Stimulated activated CD4-positive, alpha-beta T cell treated with anti-CD3 and anti-CD28 coated beads, Interleukin-1b, Interleukin-23, amount 100 ng/mL, for 24 hours (primary cell): ENCODE measurements at places on chromosomes 6 and 20.

- no peak for DNase-seq
These were observed 67.1 kb upstream of the MYLIP start for GRCh38 chr6:16061818-16062217.

DNA sequence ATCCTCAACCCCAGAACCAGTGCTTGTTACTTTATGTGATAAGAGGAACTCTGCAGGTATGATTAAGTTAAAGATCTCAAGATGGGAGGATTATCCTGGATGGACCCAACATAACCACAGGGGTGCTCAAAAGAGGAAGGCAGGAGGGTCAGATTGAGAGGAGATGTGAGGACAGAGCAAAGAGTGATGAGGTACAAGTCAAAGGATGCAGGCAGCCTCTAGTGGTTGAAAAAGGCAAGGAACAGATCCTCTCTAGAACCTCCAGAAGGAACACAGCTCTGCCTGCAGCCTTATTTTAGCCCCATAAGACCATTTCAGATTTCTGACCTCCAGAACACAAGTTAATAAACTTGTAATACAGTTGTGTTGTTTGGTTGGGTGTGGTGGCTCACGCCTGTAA, 41.2 kb downstream of the PDSS2 start:
- DNase-seq: no peak

- DNase-seq: no peak
These were observed 19.0 kb downstream of the RREB1 start for GRCh38 chr6:7126754-7127153.

DNA sequence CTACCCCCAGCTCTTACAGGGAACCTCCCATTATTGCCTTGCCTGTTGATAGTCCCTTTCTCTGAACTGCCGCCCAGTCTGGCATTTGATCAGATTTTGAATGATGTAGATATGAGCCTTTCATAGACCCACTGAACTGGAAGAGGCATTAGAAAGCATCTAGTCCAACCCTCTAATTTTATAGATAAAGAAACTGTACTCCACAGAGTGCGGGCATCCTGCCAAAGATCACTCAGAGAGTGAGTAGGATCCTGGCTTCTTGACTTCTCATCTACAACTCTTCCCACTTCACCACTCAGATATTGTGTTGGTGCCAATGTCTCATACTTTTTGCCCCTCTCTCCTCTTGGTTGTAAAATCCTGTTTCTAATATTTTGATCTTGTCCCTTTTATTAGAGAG, 179.2 kb upstream of the BMP2 start:
- no peak for DNase-seq

DNA sequence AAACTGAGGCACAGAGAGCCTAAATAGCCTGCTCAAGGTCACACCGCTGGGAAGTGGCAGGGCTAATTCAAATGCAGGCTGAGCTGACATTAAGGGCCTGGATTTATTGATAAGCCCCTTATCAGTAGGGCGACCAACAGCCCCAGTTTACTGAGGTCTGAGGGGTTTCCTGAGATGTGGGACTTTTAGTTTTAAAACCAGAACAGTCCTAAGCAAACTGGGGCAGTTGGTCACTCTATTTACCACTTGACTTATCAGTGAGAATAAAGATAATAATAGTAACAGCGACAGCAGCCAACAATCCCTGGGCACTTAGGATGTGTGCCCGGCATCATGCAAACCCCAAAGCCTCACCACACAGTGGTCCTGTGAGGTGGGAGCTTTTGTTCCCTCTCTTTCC, 27.6 kb downstream of the PREX1 start:
- no peak for DNase-seq

- DNase-seq: no peak
These were observed 594.2 kb upstream of the CHD6 start for GRCh38 chr20:42212391-42212790.

- DNase-seq: no peak
These were observed 103.0 kb upstream of the RREB1 start for GRCh38 chr6:7004581-7005297.

GRCh38 chr6:105292689-105293339, 110.1 kb downstream of the PREP start:
- DNase-seq: no peak

DNA sequence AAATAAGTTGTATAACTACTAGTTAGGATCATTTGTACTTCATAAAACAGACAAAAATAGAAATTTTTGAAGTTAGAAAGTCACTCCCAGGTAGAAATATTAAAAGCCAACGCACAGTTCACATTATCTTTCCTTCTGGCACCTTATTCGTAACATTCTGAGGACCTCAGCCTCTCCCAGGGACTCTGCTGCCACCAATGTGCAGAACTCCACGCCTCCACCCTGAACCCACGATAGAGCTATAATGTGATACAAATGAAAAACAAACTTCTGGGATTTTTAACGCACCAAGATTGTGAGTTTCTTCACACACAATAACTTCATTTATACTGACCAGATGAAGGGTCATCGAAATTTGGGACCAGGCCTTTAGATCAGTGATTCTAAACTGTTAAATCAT, 9.5 kb downstream of the BMP7 start:
- DNase-seq: no peak

DNA sequence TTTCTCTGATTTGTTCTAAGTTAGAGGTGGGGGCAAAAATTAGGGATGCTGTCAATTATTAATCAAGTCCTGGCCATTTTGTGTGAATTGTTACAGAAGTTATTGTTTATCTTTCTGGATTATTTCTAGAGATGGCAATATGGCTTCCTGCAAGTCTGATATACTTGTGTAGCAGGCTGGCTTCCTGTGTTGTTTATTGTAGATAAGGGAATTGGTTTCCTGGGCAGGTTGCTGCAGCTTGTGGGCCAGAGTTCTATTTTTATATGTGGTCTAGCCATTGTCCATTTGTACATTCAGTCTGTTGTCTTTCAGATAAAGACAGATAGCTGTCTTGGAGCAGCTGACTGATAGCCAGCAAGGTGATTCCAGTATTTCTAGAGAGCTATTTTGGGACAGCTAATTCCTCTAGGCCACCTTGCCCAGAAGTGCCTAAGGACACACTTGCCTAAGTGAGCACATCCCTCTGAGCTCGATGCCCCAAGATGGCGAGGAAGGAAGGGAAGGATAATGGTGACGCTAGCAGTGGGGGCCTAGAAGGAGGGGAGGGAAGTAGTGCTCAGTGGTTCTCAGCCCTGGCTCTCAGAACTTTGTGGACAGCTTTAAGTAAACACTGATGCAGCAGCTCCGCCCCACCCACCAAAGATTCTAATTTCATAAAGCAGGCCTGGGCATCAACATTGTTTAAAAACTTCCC, 25.5 kb downstream of the DDO start:
- DNase-seq: no peak
